Panc1 (cell line): ENCODE measurements at places on chromosomes 1 and 21. TPM values are rescaled to one million over a fixed set of nuclear protein-coding genes. Genes with fewer than 3 reads are reported as not detected.

Gene LCE3E
- not detected for total RNA-seq

Gene LRRC3
- total RNA-seq = 3.3 TPM

Gene PIP5K1A
- total RNA-seq = 78.9 TPM

Gene DNM3
- 0.46 TPM for total RNA-seq

Gene LCE1F
- total RNA-seq = not detected

Gene SEC16B
- 0.39 TPM for total RNA-seq

Gene TFF2
- 1.1 TPM for total RNA-seq

Gene PRRX1
- 0.69 TPM for total RNA-seq

Gene IRF6
- total RNA-seq = 0.64 TPM

Gene S100A7A
- not detected for total RNA-seq

Gene FOXE3
- total RNA-seq = 0.46 TPM

Gene ARHGEF10L
- total RNA-seq = 5.9 TPM

Gene COL6A1
- 34.2 TPM for total RNA-seq

Gene FAM131C
- total RNA-seq = 3.4 TPM

Gene AQP10
- not detected for total RNA-seq

Gene C1orf141
- not detected for total RNA-seq

Gene HNRNPCL2
- total RNA-seq = not detected

Gene ZNF691
- 9.9 TPM for total RNA-seq

Gene FGR
- total RNA-seq = 0.18 TPM

Gene SAMD11
- total RNA-seq = 51.8 TPM

Gene DIO1
- 0.28 TPM for total RNA-seq

Gene SLC2A5
- total RNA-seq = 0.26 TPM

Gene RAB7B
- 0.05 TPM for total RNA-seq

Gene AMPD1
- not detected for total RNA-seq

Gene CELA3A
- 5.9 TPM for total RNA-seq

Gene LCE1B
- not detected for total RNA-seq

Gene RGSL1
- total RNA-seq = not detected

Gene MPL
- total RNA-seq = not detected

Gene ZNF672
- 36.2 TPM for total RNA-seq

Gene KIAA1614
- 0.80 TPM for total RNA-seq

Gene NMNAT2
- total RNA-seq = 0.39 TPM

Gene ADAMTSL4
- 9.5 TPM for total RNA-seq

Gene TMOD4
- total RNA-seq = 0.80 TPM

Gene CASZ1
- total RNA-seq = 27.8 TPM

Gene CD5L
- total RNA-seq = not detected

Gene CR1
- total RNA-seq = not detected

Gene KRTAP19-6
- not detected for total RNA-seq

Gene ZNF683
- not detected for total RNA-seq

Gene HNRNPR
- total RNA-seq = 173 TPM
